ENCODE measurements at places on chromosomes 3 and 15. TPM values are rescaled to one million over a fixed set of nuclear protein-coding genes. Genes with fewer than 3 reads are reported as not detected.

- no peaks in the 10 kb centered on the region for H3K36me3 ChIP-seq
- no peak overlapping the region for H3K4me3 ChIP-seq
- DNase-seq = no peak
- no peaks in the 10 kb centered on the region for H3K27me3 ChIP-seq
- no peak overlapping the region for H3K27ac ChIP-seq
These were observed 84.0 kb downstream of the TFDP2 start for GRCh38 chr3:142065344-142065743.

GRCh38 chr3:117842086-117842485 is 1132.5 kb downstream of the TUSC7 start:
- no peak overlapping the region for H3K4me3 ChIP-seq
- H3K27ac ChIP-seq = no peak overlapping the region
- H3K36me3 ChIP-seq = no peaks in the 10 kb centered on the region
- no peaks in the 10 kb centered on the region for H3K27me3 ChIP-seq
- H3K4me1 ChIP-seq = no peaks in the 10 kb centered on the region

- H3K27ac ChIP-seq = no peak overlapping the region
- no peaks in the 10 kb centered on the region for H3K4me1 ChIP-seq
- no peak for DNase-seq
- no peaks in the 10 kb centered on the region for H3K36me3 ChIP-seq
- no peak overlapping the region for H3K4me3 ChIP-seq
These were observed 32.3 kb upstream of the CYP11A1 start for GRCh38 chr15:74399511-74400312.

MYL3 gene
- 9.5 TPM for total RNA-seq
